Naive thymus-derived CD8-positive, alpha-beta T cell (primary cell): ENCODE measurements at places on chromosomes 1 and 21.

DNA sequence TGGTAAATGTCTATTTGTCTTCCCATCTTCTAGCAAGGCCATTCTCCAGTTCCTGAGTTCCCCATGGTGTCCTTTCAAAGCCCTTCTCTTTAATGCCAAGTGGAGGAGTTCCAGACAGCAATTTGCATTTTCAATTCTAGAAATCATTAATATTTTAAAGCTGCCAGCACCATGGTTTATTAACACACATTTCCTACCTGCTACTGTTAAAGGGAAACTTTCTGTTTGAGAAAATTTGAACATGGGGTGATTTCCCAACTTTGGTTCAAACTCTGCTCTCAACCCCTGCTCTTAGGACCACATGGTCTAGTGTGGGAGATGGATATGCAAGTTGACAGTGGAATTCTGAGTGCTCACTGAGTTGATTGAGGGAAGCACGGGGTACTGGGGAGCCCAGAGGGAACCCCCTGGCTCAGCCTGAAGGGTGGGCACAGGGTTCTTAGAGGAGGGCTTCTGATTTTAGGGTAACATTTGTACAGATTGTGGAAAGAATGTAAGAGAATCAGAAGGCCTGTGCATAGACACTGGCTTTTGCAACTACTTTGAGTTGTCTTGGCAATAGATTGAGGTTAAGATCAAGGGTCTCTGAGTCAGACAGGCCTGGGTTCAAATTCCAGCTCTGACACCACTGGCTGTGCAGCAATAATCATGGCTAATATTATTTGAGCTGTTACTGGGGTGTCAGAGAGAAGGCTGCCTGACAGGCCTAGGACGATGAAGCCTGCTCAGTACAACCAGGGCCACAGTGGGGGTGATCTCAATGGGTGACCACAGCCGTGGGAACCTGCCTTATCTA, 97.8 kb downstream of the BEND5 start:
- H3K27me3 ChIP-seq, result peaks cover 24% of the 10 kb centered on the region
- no peaks in the 10 kb centered on the region for H3K36me3 ChIP-seq
- H3K4me3 ChIP-seq, result no peak overlapping the region
- peaks cover 2% of the 10 kb centered on the region for H3K4me1 ChIP-seq
- H3K27ac ChIP-seq, result no peak overlapping the region
- DNase-seq, result no peak

DNA sequence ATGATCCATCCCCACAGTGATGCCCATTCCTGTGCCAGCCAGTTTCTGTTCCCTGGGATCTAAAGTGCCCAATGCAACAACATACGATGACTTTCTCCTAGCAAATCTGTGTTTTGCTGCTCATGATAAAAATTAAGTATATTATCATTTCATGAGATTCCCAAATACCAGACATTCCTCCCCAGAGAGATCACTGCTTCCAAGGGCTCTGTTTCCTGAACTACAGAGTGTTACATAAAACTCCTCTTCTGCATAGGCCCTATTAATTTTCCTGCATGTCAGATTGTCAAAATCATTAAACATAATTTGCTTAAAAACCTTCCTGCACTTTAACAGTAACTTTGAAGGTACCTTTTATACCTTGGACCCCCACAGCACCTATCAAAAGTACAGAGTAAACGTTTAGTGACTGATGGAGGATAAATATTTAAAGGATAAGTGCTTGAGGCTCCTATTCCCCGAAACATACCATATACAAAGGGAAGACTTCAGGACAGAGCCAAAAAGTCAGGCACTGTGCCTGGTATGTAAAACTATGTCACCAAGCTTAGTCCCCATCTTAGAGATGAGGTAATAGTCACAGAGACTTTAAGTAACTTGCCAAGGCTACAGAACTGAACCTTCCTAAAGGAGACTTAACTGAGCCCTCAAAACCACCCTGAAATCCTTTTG, 50.2 kb downstream of the SLC25A24 start:
- H3K27ac ChIP-seq, result no peak overlapping the region
- no peaks in the 10 kb centered on the region for H3K4me1 ChIP-seq
- DNase-seq, result no peak
- no peaks in the 10 kb centered on the region for H3K27me3 ChIP-seq

GRCh38 chr1:44678626-44679025, 4.1 kb downstream of the ARMH1 start:
- H3K4me3 ChIP-seq, result no peak overlapping the region
- H3K36me3 ChIP-seq, result peaks cover 2% of the 10 kb centered on the region
- no peaks in the 10 kb centered on the region for H3K27me3 ChIP-seq
- no peak overlapping the region for H3K27ac ChIP-seq
- H3K4me1 ChIP-seq, result peaks cover 13% of the 10 kb centered on the region

DNA sequence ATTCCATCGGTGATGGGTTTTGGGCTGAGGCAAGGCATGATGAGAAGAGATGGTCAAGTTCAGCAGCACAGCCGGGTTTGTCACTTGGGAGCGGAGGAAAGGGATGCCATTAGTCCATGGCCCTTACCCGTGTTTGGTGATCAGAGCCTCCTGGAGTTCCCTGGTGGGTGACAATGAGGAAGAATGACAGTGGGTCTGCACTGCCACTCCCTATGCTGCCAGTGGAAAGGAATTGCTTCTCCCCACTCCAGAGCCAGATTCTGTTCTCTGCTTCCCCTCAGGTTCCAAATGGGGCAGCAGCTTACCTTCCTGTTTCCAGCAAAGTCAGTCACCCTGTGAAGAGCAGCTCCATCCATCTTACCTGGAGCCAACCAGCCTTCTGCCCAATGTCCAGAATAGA, 393.1 kb downstream of the PTPRU start:
- H3K36me3 ChIP-seq, result no peaks in the 10 kb centered on the region
- no peak overlapping the region for H3K4me3 ChIP-seq
- no peak overlapping the region for H3K27ac ChIP-seq
- H3K4me1 ChIP-seq, result no peaks in the 10 kb centered on the region

DNA sequence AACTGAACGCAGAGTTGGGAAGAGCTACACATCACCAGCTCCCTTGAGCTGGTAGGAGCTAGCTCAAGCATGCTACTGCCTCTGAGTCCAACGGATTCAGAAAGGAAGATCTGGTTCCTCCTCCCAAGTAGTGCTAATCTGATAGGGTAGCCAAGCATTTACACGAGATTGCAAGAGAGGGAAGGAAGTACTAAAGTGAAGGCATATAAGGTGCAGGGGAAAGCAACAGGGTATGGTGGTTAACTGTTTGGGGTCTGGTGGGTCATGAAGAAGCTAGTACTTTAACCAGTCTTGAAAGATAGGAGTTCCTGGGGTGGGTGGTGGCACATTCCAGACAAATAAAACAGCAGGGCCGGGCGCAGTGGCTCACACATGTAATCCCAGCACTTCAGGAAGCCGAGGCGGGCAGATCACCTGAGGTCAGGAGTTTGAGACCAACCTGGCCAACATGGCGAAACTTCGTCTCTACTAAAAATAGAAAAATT, 20.2 kb upstream of the ZNF436 start:
- no peaks in the 10 kb centered on the region for H3K27me3 ChIP-seq
- no peaks in the 10 kb centered on the region for H3K4me1 ChIP-seq
- DNase-seq, result no peak

DNA sequence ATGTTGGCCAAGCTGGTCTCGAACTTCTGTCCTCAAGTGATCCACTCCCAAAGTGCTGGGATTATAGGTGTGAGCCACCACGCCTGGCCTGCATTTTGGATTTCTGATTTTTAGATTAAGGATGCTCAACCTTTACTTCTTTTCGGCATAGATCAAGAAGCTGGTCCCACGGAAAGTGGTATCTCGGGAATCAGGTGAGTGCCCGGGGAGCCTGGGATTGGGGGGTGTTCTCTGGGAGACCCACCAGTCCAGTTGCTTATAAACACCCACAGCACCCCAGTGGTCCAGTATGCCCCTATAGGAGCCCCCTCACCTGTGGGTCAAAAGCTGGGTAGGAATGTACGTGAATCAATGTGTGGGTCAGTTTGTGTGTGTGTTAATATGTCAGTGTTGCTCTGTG, 3.2 kb downstream of the SH3D21 start:
- peaks cover 17% of the 10 kb centered on the region for H3K4me1 ChIP-seq
- no peak overlapping the region for H3K4me3 ChIP-seq
- DNase-seq, result no peak
- no peak overlapping the region for H3K27ac ChIP-seq

DNA sequence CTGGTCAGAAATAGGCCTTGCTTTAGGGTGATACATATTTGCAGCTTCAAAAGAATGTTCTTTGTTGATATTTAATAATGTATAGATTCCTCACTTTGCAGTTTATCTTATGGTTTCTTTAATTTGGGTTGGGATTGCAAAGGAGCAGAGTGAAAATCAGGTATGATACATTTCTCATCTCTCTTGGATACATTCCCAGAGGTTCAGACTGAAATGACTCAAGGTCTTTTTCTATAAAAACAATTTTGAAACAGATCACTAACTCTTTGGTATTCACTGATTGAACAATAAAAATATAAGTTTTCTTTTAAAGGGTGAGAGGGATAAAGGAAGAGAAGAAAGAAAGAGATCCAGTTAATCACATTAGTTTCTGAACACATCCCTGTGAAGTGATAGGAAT, 606.5 kb upstream of the CAMK1G start:
- DNase-seq, result no peak
- no peak overlapping the region for H3K4me3 ChIP-seq
- H3K36me3 ChIP-seq, result no peaks in the 10 kb centered on the region
- no peak overlapping the region for H3K27ac ChIP-seq
- peaks cover 11% of the 10 kb centered on the region for H3K27me3 ChIP-seq

- H3K27me3 ChIP-seq, result peaks cover 13% of the 10 kb centered on the region
- H3K36me3 ChIP-seq, result no peaks in the 10 kb centered on the region
- no peak for DNase-seq
- no peak overlapping the region for H3K27ac ChIP-seq
- H3K4me1 ChIP-seq, result no peaks in the 10 kb centered on the region
- no peak overlapping the region for H3K4me3 ChIP-seq
Observed at GRCh38 chr1:178120088-178120487, 26.2 kb downstream of the RASAL2 start.

GRCh38 chr1:5748286-5749225, 243.7 kb downstream of the NPHP4 start:
- H3K36me3 ChIP-seq, result no peaks in the 10 kb centered on the region
- peaks cover 16% of the 10 kb centered on the region for H3K27me3 ChIP-seq
- no peak overlapping the region for H3K27ac ChIP-seq
- H3K4me3 ChIP-seq, result no peak overlapping the region
- peaks cover 11% of the 10 kb centered on the region for H3K4me1 ChIP-seq

- H3K27me3 ChIP-seq, result peaks cover 3% of the 10 kb centered on the region
- no peak overlapping the region for H3K4me3 ChIP-seq
- no peak for DNase-seq
- H3K36me3 ChIP-seq, result no peaks in the 10 kb centered on the region
- peaks cover 11% of the 10 kb centered on the region for H3K4me1 ChIP-seq
Observed at GRCh38 chr1:157113631-157114030, 14.0 kb upstream of the ETV3L start.

DNA sequence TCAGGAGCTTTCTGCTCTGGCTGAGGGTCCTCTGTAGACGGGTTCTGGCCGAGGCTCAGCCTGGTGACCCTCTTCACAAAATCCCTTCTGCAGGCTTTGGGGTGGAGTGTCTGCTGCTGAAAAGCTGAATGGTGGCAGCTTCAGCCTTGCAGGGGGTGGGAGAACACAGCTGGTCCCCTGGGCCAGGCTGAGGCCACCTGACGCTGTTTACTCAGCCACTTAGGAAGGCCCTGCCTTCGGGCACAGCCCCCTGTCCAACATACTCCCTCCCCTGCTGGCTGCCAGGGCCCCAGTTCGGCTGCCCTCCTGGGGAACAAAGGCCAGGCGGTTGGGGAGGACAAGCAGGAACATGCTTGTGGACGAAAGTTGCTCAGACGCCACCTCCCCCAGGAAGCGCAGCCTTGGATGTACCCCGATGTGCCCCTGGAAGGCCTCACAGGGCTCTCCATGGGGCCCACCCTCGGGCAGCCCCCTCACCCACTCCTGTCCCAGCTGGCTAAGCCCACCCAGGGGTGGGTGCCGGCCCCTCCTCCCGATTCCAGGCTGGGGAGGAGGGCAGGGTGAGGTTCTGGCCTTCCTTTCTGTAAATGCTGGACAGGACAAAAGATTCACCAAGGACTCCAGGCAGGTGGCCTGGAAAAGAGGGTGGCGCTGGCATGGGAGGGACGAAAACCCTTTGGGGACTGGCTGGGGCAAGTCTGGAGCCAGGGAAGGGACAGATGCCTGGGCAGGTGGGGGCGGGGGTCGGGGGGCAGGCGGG, at the start of gene ANKRD65:
Gene ANKRD65 (minus strand): TSS at position 130 of the 760 bp plus-strand sequence. CDS start 271 bp downstream, outside the sequence.
- no peaks in the 10 kb centered on the region for H3K36me3 ChIP-seq
- H3K4me3 ChIP-seq, result peak within 1 kb of the TSS; percentile 10
- H3K27me3 ChIP-seq, result peaks cover 3% of the 10 kb centered on the region
- peaks cover 6% of the 10 kb centered on the region for H3K4me1 ChIP-seq
- peak within 1 kb of the TSS; percentile 22 for H3K27ac ChIP-seq

- DNase-seq, result no peak
- H3K4me3 ChIP-seq, result no peak overlapping the region
- H3K36me3 ChIP-seq, result peaks cover 5% of the 10 kb centered on the region
- H3K27me3 ChIP-seq, result no peaks in the 10 kb centered on the region
- no peaks in the 10 kb centered on the region for H3K4me1 ChIP-seq
Observed at GRCh38 chr1:219771080-219771479, 157.3 kb downstream of the SLC30A10 start.

DNA sequence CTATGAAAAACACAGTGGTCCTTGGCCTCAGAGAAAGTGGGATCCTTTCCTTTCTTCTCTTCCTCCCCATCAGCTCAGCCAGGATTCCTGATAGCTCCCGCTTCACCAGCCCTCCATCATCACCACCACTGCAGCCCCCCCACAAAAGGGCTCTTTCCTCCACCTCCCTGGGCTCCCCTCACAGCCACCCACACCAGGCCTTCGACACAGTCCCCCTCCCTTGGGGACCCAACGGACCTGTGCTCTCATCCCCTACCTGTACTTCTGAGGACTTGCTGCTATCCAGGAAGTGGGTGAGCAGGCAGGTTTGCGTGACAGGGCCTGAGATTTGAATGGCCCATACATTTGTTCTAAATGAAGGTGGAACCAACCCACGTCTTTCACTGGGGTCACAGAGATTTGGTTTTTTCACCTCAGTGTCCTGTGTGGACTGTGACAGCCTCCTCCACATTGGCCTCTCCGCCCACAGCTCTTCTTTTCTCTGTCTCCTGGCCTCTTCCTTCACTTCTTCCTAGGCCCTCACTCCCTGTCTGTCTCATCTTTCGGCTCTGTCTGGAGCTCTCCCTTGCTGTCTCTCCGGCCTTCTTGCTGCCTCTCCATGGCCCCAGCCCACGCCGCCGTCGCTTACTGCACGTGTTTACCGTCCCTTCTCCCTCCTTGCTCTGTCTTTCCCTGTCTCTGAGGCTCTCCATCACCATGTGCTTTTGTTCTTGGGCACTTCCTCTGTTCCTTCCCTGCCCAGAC, 238.6 kb downstream of the FOXD2 start:
- no peak overlapping the region for H3K27ac ChIP-seq
- H3K36me3 ChIP-seq, result no peaks in the 10 kb centered on the region
- no peaks in the 10 kb centered on the region for H3K4me1 ChIP-seq
- no peak overlapping the region for H3K4me3 ChIP-seq

DNA sequence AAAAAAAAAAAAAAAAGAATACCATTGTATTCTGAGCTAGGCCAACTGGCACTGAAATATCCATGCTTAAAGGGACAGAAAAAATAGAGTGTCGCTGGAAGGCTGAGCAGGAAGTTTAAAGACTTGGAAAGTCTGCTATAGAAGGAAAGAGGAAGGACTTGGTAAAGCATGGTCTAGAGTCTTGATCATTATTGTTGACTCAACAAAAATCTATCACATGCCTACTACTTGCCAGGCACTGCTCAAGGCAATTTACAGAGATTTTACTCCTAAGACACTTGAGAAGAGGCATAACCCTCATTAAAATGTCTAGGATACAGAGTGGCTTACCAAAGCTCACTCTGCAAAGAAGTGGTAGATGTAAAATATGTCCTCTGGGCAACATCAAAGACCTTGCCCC, 324.0 kb upstream of the DAB1 start:
- H3K27me3 ChIP-seq, result no peaks in the 10 kb centered on the region
- H3K27ac ChIP-seq, result no peak overlapping the region
- H3K4me3 ChIP-seq, result no peak overlapping the region
- DNase-seq, result no peak
